ENCODE measurements at places on chromosomes 1 and 21. TPM values are rescaled to one million over a fixed set of nuclear protein-coding genes. Genes with fewer than 3 reads are reported as not detected.

Gene FCRL3
- total RNA-seq = not detected

Gene NID1
- total RNA-seq = 12.7 TPM

GRCh38 chr1:235923466-235924021 is 56.8 kb upstream of the LYST start:
- no peak for DNase-seq

DNA sequence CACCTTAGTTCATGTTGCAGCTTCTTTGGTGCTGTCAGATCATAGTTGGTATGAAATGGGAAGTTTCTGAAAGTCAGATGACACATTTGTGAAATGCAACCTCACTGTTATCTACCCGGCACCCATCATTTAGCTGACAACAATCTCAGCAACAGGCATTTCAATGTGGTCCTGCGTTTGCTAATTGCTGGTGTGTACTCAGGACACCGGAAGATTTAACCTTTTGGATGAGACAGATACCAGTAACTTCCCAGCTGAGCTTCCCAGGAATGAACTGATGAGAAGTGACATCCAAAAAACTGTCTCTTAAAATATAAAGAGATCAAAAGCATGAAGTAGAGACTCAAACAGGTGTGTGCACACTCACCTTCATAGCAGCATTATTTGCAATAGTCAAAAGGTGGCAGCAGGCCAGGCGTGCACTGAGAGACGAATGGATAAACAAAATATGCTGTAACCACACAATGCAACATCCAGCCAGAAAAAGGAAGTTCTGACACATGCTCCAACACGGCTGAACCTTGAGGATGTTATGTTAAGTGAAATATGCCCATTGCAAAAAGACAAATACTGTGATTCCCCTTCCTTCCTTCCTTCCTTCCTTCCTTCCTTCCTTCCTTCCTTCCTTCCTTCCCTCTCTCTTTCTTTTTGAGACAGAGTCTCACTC is 7.9 kb upstream of the CLDN14 start:
- DNase-seq = no peak

DNA sequence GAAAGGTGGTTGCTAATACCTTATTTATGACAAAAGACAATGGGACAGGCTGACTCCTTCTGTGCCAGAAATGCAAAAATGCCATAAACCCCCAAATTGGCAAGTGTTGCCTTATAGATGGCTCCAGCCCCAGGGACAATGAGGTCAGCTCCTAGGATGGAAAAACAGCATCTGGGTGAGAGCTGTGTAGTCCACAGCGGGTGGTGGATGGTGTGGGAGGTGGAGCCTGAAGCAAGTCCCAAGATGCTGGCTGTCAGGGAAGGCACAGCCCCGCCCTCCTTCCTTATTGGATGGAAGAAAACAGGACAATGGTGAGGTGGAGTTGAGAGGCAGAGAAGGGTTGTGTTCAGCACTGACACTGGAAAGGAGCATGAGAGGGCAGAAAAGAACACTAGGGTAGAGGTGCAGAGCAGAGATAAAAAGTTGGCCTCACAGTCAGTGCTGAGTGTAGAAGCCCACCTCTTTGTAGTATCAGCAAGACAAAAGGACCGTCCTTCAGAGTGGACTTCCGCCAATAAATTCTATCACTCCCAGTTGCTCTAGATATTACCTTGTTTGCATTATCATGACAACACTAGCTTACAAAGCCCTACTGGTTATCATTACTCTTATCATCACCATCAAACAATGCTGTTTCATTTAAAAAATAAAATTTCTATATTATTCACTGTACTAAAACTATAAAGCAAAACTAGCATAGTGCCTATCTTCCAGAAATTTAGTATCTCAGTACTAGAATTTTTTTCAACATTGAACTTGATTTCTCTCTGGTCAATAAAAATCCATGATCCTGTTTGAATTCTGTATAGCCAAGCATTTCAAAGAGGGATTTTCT is 3.7 kb upstream of the SDE2 start:
- DNase-seq = peak; percentile 97

GRCh38 chr1:167136191-167136614 is 42.3 kb downstream of the STYXL2 start:
- no peak for DNase-seq

Gene UBL4B
- not detected for total RNA-seq

- no peak for DNase-seq
Observed at GRCh38 chr1:198497326-198498102, 43.0 kb downstream of the ATP6V1G3 start.

- DNase-seq = no peak
Observed at GRCh38 chr1:211687462-211688215, 12.2 kb upstream of the NEK2 start.

Gene MATN1
- total RNA-seq = not detected

GRCh38 chr1:68128157-68128556 is 77.7 kb upstream of the DIRAS3 start:
- DNase-seq = peak; percentile 55

DNA sequence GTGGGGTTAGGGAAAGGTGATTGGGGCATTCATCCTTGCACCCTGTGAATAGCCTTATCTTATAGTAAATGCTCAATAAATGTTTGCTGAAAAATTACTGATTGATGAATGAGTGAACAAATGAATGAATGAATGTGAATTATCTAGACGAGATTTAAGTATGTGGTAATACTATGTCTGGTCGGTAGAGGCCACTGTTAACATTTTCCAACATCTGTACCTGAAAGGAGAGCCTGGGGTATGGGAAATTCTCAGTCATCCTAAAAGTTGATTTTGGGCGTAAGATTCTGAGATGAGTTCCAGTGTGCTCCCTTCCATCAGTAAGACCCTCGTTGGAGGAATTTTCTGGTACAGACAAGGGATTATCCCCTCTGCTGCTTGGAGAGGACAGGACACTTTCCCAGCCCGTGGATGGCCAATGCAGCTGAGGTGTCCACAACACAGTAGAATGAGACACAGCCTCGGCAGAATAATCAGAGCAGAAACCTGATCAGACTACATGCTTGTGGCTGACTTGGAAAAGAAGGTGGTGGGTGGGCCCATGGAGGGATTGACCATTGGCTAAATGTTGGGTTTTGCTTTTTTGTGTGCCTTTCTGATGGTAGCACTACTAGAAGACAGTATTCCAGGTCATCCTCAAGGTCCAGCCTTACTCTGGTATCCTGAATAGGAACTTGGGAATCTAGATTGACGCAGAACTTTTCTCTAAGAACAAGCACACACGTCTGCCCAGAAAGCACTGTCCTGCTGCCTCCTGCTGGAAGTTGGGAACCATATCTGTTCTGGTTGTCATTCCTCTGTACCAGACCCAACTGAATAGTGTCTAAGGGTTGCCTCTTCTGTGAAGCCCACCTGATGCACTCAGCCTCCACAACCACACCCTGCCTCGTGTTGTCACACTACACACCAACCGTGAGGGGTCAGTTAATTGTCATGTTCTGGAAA is 262.0 kb downstream of the TNR start:
- DNase-seq = no peak

Gene KIAA0040
- total RNA-seq = 5.0 TPM

- no peak for DNase-seq
Observed at GRCh38 chr21:17191346-17191993, 321.4 kb upstream of the CXADR start.

DNA sequence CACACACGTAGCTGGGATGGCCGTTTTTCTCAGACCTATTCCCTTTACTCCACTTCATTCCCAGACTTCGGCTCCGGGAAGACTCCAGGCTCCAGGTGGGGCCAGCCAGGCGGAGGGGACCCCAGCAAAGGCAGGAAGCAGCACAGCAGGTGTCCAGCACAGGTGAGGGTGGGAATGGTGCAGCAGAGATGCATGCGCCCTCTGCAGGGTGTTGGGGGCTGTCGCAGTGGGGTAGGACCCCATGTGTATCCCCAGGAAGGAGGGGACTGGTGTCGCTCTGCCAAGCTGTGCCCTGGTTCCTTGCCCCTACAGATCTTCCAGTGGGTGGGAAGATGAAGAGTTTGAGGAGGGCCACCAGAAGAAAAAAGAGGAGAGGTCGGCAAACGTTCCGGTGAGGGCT is 5.3 kb downstream of the TTC24 start:
- peak; percentile 88 for DNase-seq

Gene ASPM
- 12.0 TPM for total RNA-seq

- DNase-seq = no peak
Observed at GRCh38 chr1:224373008-224373590, 16.4 kb downstream of the CNIH4 start.

Gene CD1E
- total RNA-seq = not detected

- no peak for DNase-seq
Observed at GRCh38 chr1:244437086-244437468, 14.6 kb downstream of the ADSS2 start.

- no peak for DNase-seq
Observed at GRCh38 chr1:58287894-58288623, 258.5 kb downstream of the OMA1 start.

Gene C1orf226
- total RNA-seq = 6.7 TPM

Gene PYGO2
- 23.8 TPM for total RNA-seq

DNA sequence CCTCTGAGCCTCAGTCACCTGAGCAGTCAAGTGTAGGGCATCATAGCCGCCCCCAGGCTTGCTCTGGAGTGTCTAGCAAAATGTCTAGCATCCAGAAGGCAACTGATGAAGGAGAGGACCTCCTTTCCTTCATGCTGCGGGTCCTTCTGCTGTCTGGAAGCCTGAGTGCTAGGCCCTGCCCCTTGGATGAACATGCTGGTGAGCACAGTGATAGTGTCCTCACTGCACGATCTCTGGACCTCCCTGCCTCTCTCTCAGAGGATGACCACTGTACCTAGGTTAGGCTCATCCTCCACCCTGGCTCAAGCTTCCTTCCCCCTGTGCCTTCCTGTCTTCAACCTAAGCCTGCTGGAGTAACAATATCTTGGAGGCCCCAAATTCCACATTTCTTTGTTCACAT is 128.6 kb downstream of the TENT5C start:
- DNase-seq = no peak

DNA sequence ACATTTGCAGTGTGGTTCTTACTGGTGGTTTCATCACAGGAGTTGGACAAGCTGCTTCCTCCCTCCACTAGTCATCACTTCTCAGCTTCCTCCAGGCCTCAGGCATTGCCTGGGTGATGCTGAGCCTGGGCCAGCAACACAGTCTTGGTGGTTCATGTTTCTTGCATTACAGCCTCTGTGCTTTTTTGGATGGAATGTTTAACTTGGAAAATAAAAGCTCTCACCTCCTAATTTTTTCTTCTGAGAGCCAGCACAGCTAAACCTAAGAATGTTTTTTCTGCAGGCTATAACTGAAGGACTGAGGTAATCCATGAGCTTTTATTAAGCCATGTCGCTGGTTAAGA is 66.1 kb upstream of the RHOU start:
- DNase-seq = no peak

DNA sequence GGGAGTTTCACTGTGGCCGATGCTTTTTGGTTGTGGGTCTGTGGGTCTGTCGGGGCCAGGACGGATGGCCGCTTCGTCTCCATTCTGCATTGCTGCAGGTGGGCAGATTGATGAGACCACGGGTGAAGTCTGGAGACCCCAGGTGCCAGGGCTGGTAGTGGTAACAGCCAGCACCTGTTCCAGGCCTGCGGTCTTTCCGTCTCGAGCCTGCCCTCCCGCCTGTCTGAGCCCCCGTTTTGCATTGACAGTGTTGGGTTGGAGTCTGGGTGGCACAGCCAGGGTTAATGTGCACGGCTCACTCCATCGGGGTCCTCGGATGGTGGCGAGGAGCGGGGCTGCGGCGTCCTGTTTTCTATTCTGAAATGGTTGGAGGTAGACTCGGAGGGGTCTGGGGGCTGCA is 24.2 kb downstream of the PRKCZ start:
- no peak for DNase-seq

Gene IFNAR1
- total RNA-seq = 11.7 TPM

- no peak for DNase-seq
Observed at GRCh38 chr1:147600119-147601111, 59.1 kb downstream of the BCL9 start.

DNA sequence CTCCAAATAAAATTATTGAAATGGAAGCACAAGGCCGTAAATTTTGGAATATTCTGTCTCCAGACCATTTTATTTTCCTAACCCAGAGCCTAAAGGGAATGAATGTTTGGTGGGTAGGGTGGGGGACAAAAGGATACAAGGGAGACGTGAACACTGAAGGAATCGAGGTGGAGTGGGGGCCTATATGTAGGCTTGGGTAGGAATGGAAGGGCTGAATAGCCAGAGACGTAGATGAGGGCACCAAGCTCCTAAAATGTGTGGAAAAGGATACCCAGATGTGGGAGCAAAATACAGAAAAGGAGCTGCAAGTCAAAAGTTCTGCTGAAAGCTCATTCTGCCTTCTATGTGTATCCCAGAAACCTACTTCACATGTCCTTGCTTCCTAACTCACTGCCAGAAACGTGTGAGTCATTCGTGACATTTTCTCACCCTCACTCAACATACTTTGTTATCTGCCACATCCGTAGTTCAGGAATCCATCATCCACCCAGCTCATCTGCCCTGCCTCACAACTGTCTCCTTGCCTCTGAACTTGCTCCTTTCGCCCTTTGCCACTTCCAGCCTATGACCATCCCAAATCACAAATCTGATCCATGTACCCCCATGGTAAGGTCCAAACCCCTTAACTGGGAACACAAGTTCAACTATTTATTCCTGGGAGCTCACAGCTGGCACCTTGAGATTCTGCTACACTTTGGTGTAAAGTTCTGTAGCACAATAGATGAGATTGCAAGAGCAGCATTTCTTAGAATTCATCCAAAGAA is 84.1 kb upstream of the PRDX6 start:
- no peak for DNase-seq

Gene DCAF6
- total RNA-seq = 28.0 TPM

DNA sequence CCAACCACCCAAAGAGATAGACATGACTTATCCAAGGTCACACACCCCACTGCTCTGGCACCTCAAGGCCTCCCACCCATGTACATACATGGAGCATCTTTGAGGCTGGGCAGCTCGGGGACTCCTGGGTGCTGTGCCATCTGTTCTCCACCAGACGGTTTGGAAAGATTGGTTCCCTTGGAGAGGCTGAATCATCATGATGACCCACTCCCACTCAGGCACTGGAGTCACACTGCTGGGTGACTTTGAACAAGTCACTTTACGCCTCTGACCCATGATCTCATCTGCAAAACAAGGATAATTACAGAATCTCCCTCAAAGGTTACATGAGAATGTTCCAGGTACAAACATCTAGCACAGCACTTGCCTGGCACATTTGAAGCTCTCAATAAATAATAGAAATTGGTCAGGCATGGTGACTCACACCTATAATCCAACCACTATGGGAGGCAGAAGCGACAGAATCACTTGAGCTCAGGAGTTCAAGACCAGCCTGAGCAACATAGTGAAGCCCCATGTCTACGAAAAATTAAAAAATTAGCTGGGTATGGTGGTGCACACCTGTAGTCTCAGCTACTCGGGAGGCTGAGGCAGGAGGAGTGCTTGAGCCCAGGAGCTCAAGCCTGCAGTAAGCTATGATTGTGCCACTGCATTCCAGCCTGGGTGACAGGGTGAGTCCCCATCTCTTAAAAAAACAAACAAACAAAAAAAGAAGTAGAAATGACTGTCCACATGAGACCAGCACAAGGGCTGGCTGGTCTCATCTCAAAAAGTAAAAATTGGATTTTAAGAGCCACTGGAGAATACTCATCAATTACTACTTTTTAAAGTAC is 74.9 kb downstream of the RRAGC start:
- no peak for DNase-seq

- no peak for DNase-seq
Observed at GRCh38 chr1:109306832-109307273, at the start of gene MYBPHL. Gene MYBPHL (minus strand): TSS chr1:109307011. CDS start chr1:109306991, 20 bp downstream.

GRCh38 chr1:107953556-107953955 is 11.4 kb downstream of the VAV3 start:
- DNase-seq = no peak

GRCh38 chr21:45572783-45573451 is 30.7 kb upstream of the SLC19A1 start:
- DNase-seq = peak; percentile 21

Gene FAM78B
- 6.0 TPM for total RNA-seq

Gene SMYD3
- 21.7 TPM for total RNA-seq

Measured in endodermal cell (in vitro differentiated cells).